ENCODE measurements at places on chromosomes 3 and 15. TPM values are rescaled to one million over a fixed set of nuclear protein-coding genes. Genes with fewer than 3 reads are reported as not detected.

GRCh38 chr3:128011140-128011539 lies 41.1 kb upstream of the SEC61A1 start:
- H3K4me3 ChIP-seq = no peak overlapping the region
- no peaks in the 10 kb centered on the region for H3K36me3 ChIP-seq

GRCh38 chr3:119586733-119587172 lies 7.5 kb downstream of the ADPRH start:
- H3K27me3 ChIP-seq = no peaks in the 10 kb centered on the region
- no peak overlapping the region for H3K4me3 ChIP-seq
- no peak for DNase-seq

- peaks cover 5% of the 10 kb centered on the region for H3K4me1 ChIP-seq
- no peaks in the 10 kb centered on the region for H3K36me3 ChIP-seq
- peak; percentile 2 for DNase-seq
- no peak overlapping the region for H3K27ac ChIP-seq
Observed at GRCh38 chr15:31269816-31270575, 56.6 kb upstream of the KLF13 start.

DNA sequence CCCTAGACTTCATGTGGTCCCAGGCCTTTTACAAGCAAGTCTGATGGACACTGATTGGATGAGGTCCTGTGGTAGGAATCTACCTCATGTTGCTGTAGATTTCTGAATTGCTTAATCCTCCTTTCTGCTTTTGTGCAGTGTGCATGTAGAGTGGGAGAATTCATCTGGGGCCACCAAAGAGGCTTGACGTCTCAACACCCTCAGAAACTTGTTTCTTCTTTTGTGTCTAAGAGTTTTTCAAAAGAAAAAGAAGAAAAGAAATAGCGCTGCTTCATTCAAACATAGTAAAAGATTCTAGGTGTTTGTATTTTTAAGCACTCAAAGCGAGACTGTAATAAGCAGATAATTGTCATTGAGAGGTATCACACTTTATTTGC lies 46.2 kb downstream of the NR1D2 start:
- no peaks in the 10 kb centered on the region for H3K4me1 ChIP-seq
- no peak overlapping the region for H3K4me3 ChIP-seq
- no peaks in the 10 kb centered on the region for H3K36me3 ChIP-seq
- DNase-seq = no peak

Gene REC114
- total RNA-seq = 7.5 TPM

GRCh38 chr3:177553012-177553411 lies 355.7 kb upstream of the TBL1XR1 start:
- H3K27ac ChIP-seq = no peak overlapping the region
- no peak overlapping the region for H3K4me3 ChIP-seq
- no peak for DNase-seq
- H3K36me3 ChIP-seq = no peaks in the 10 kb centered on the region
- H3K4me1 ChIP-seq = no peaks in the 10 kb centered on the region

DNA sequence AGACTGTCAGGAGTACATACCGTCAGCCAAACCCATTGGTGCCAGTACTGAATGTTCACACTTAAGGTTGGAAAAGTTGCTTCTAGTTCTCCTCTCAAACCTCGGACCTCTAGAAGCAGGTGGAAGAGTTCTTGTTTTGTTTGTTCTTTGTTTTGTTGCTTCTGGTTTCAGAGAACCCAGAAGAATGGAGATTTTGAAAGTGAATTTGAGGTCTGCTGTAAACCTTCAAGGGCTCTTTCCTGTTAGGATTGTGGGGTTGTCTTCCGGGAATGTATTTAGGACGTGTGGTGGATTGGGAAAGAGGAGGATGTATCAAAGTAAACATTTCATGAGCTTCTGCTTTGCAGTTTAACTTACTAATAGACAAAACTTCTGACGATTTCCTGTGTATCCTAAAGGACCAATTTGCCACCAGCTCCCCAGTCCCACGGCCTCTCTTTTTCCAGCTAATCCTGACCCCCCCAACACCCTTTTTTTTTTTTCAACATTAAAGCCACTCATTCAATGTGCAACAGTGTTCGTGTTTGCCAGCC lies 50.3 kb downstream of the FILIP1L start:
- H3K27ac ChIP-seq = no peak overlapping the region

DNA sequence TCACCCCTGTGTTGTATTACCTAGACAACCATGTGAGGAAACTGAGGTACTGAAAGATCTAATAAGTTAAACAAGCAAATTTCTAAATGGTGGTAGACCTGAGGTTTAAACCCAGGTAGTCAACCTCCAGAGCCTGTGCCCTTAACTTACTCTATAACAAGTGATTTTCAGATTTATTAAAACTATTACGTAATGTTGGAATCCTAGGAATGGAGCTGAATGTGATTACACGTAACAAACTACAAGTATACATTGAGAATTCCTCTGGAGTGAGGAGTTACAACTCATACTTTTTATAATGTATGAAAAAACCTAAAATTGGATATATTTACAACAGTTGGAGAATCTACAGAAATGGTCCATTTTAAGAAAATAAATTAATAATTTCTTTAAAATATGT lies 18.0 kb downstream of the FAM98B start:
- no peaks in the 10 kb centered on the region for H3K27me3 ChIP-seq
- H3K4me1 ChIP-seq = no peaks in the 10 kb centered on the region
- H3K4me3 ChIP-seq = no peak overlapping the region
- no peak overlapping the region for H3K27ac ChIP-seq

GRCh38 chr3:183427196-183427875 lies 1.1 kb downstream of the MCF2L2 start:
- no peaks in the 10 kb centered on the region for H3K4me1 ChIP-seq
- no peaks in the 10 kb centered on the region for H3K27me3 ChIP-seq
- H3K4me3 ChIP-seq = peak overlapping the region; percentile 43
- no peak for DNase-seq
- no peaks in the 10 kb centered on the region for H3K36me3 ChIP-seq
- H3K27ac ChIP-seq = peak overlapping the region; percentile 3

- no peak for DNase-seq
- no peaks in the 10 kb centered on the region for H3K36me3 ChIP-seq
- no peak overlapping the region for H3K4me3 ChIP-seq
- no peaks in the 10 kb centered on the region for H3K4me1 ChIP-seq
- no peaks in the 10 kb centered on the region for H3K27me3 ChIP-seq
- no peak overlapping the region for H3K27ac ChIP-seq
Observed at GRCh38 chr3:21526461-21526860, 224.5 kb downstream of the ZNF385D start.

GRCh38 chr3:78517965-78518364 lies 1249.8 kb downstream of the ROBO1 start:
- DNase-seq = no peak
- H3K36me3 ChIP-seq = no peaks in the 10 kb centered on the region
- no peaks in the 10 kb centered on the region for H3K4me1 ChIP-seq
- H3K27ac ChIP-seq = no peak overlapping the region
- H3K4me3 ChIP-seq = no peak overlapping the region
- no peaks in the 10 kb centered on the region for H3K27me3 ChIP-seq

Gene TRIM42
- total RNA-seq = not detected

DNA sequence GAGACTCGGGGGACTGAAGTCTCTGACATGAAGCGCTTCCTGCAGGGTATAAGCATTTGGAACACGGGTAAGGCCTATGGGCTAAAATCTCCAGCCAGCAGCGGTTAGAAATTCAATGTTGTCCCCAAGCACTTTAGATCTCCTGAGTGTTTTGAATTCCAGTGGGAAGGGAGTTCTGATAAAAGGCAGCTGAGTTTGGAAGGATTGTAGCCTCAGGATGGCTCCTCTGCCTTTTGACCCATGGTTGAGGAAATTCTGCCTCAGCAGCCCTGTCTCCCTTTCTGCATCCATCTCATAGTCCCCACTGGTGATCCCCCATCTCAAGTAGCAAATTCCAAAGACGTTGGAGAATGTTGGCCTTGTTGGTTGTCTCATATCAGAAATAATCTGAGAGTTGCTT lies 24.2 kb upstream of the HACD2 start:
- H3K4me1 ChIP-seq = peaks cover 2% of the 10 kb centered on the region
- no peaks in the 10 kb centered on the region for H3K27me3 ChIP-seq
- H3K36me3 ChIP-seq = no peaks in the 10 kb centered on the region
- H3K4me3 ChIP-seq = no peak overlapping the region
- no peak overlapping the region for H3K27ac ChIP-seq

DNA sequence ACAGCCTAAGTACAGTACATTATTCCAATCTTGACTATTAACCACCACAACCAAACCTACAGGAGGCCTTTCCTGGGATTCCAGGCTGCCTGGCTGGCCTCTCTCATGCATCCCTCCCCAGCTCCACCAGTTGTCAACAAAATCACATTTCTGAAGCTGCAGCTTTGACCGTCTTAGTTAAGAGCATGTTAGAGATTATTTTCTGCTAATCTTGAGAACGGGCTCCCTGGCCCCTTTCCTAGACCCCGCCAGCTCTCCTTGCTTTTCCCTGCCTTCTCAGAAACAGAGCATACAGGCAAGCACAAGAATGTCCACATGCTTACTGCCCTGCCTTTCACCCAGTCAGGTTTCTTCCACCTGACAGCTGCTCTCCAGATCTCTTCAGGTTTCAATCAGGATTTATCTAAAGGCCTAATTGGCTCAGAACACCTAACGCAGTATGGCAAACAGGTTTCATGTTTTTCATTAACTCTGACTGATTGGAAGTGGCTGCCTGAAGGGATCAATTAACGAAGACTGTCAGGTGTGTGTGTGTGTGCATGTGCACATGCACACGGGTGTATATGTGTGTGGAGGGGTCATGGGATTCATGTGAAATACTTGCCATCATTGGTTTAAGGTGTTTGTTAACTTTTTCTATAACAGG lies 12.3 kb downstream of the KY start:
- H3K27ac ChIP-seq = no peak overlapping the region
- no peak overlapping the region for H3K4me3 ChIP-seq
- no peak for DNase-seq
- H3K27me3 ChIP-seq = no peaks in the 10 kb centered on the region
- no peaks in the 10 kb centered on the region for H3K36me3 ChIP-seq

Measured in prostate gland (tissue), 2 donors.